ENCODE measurements at places on chromosomes 5 and 9.

DNA sequence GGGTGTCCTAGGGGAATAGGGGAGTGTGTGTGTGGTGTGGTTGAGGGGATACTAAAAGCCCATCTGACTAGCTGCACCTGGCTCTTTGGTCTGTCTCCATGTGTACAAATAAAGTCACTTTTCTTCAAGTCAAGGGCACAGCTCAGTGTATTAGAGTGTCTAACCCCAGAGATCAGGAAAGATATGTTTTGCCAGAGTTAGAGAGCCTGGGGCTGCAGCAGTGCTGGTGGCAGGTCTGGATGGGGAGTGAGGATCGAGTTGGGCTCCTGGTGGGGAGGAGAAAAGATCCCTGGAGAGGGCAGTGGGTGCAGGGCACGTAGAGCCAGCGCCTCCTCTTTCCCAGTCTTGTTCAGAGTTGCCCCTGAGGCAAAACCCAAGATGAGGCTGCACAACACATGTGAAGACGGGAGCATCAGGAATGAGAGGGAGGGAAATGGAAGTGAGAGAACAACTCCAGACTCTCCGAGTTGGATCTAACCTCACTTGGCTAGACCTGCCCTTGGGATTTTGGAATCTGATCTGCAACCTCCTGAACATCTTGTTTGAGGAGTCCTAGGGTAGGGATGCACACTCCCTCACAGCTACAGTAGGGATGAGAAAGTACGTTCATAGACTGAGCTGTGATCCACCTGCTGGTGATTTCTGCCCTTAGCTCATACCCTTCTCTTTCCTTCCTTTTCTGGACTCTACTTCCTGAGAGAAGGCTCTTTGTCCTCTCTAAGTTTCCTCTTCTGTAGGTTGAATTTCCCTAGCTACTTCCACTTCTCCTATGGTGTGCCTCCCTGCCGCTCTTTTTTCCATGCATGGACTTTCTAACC is 309.9 kb downstream of the ZSWIM6 start:
- DNase-seq: no peak

DNA sequence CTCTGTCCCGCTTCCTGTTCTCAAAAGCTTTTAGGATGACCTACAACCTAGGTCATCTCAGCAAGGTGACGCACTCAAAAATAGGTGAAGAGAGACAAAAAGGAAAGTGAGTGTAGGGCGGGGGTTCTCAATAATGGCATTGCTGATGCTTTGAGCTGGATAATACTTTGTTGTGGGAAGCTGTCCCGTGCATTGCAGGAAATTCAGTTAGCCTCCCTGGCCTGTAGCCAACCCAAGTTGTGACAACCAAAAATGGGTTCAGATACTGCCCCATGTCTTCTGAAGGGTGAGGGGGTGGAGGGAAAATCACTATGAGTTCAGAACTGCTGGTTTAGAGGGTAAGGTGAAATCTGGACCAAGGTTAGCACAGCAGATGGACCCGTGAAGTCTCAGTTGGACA is 151.4 kb downstream of the MAST4 start:
- no peak for DNase-seq

- DNase-seq: peak; percentile 79
Measured at GRCh38 chr5:93620487-93621326, 37.7 kb downstream of the NR2F1 start.

GRCh38 chr5:82924226-82925060 is 152.8 kb downstream of the TMEM167A start:
- DNase-seq: no peak

DNA sequence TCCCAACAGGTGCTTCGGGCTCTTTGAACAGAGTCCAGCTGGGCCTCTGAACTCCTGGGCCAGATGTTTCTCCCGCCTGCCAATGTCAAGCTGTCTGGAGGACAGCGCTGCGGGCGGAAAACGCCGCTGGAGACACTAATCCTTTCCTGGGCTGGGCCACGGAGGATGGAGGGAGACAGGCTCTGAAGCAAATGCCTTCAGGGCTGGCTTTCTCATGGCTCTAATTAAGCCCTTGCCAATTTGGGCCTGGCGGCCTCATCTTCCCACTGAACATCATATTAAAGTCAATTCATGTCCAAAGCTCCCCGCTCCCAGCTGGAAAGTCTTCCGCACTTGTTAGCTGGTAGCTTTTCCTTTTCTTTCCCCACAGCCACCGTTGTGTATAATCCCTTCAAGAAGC is 72.7 kb downstream of the NTNG2 start:
- DNase-seq: no peak

DNA sequence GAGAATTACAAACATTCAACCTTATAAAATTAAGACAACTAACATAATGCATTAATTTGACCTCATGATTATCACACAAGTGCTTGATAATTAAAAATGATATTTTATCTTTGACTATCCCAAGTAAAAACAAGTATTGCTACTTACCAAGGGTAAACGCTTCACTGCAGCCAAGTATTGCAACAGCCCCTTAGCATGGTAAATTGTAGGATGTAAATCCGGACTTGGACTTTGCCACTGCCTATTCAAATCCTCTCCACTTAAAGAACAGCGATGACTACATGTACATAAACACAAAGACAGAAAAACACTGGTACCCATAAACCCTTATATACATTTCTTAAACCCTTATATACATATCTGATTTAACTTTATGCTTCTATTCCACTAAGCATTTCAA is 155.1 kb downstream of the AGTPBP1 start:
- DNase-seq: no peak

DNA sequence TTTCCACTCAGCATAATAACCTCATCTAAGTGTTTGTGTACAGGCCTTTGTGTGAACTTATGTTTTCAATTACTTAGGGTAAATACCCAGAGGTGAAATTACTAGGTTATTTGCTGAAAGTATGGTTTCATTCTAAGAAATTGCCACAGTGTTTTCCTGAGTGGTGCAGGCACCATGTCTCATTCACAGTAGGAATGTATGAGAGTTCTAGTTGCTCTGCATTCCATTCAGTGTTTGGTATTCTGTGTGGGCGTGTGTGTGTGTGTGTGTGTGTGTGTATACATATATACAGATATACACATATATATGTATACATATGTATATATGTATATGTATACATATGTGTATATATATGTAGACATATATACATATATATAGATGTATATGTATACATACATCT is 8.8 kb upstream of the SVEP1 start:
- DNase-seq: no peak

DNA sequence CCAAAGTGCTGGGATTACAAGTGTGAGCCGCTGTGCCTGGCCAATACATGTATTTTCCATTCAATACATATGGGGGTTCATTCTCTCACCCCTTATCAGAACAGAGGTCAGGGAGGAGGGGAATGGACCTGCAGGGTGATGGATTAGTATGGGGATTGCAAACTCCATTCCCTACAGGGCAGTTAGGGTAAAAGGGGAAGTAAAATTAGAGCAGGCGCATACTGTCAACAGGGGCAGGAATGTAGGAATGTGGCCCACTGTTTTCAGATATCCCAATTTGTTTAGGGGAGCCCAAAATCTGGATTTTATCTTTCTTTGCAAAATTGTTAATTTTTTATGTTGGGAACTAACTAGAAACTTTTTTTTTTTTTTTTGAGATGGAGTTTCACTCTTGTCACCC is 46.4 kb upstream of the SLC44A1 start:
- no peak for DNase-seq

Measured in activated CD8-positive, alpha-beta memory T cell treated with anti-CD3 and anti-CD28 coated beads, Interleukin-2, amount 50 U/mL, for 48 hours (primary cell).